Suppressor macrophage (primary cell): ENCODE measurements at places on chromosomes 7 and 10.

- DNase-seq: peak; percentile 61
These were observed 106.6 kb upstream of the INHBA start for GRCh38 chr7:41809529-41809939.

GRCh38 chr7:55594414-55594813 is 22.1 kb upstream of the VOPP1 start:
- no peak for DNase-seq

DNA sequence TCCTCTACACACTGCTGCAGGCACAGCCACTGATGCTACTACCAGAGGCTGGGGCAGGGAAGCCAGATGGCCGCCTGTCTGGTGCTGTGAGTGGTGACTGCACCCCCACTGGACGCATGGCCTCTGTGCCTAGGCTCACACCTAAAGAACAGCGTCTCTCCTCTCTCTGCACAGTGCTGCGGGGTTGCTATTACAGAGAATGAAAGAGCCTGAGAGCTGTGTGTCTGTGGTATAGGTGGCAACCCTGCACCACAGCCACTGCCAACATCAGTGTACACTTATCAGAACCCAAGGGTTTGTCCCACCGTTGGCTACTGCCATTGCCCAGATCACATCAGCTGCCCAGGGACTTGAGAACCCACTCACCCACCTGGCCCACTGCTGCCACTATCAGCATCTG is 4.1 kb upstream of the IFIT2 start:
- DNase-seq: no peak

- DNase-seq: no peak
These were observed 116.9 kb downstream of the NRBF2 start for GRCh38 chr10:63250032-63250431.

GRCh38 chr7:77351539-77352004 is 64.6 kb downstream of the GSAP start:
- DNase-seq: peak; percentile 65

- no peak for DNase-seq
These were observed 203.2 kb upstream of the PPP2R2D start for GRCh38 chr10:131697476-131698128.

- DNase-seq: no peak
These were observed at the start of gene GJD4 for GRCh38 chr10:35605191-35605590. GJD4 (plus strand) TSS chr10:35605341; CDS start chr10:35605568, 227 bp downstream.
